NCI-H1694 treated with DMSO at 0.1 percent for 48 hours (cell line): ENCODE measurements at places on chromosomes 16 and 17.
A peak's percentile ranks its signal among the peaks of the same experiment; 100 is the strongest.

GRCh38 chr16:46889942-46890300, 5.8 kb downstream of the GPT2 start:
- DNase-seq, result no peak

GRCh38 chr17:75557075-75557851, 30.3 kb upstream of the MYO15B start:
- no peak for DNase-seq

- DNase-seq, result no peak
Measured at GRCh38 chr16:1708083-1708767, 2.2 kb downstream of the MAPK8IP3 start.

- no peak for DNase-seq
Measured at GRCh38 chr16:4283939-4284338, 11.1 kb upstream of the TFAP4 start.

DNA sequence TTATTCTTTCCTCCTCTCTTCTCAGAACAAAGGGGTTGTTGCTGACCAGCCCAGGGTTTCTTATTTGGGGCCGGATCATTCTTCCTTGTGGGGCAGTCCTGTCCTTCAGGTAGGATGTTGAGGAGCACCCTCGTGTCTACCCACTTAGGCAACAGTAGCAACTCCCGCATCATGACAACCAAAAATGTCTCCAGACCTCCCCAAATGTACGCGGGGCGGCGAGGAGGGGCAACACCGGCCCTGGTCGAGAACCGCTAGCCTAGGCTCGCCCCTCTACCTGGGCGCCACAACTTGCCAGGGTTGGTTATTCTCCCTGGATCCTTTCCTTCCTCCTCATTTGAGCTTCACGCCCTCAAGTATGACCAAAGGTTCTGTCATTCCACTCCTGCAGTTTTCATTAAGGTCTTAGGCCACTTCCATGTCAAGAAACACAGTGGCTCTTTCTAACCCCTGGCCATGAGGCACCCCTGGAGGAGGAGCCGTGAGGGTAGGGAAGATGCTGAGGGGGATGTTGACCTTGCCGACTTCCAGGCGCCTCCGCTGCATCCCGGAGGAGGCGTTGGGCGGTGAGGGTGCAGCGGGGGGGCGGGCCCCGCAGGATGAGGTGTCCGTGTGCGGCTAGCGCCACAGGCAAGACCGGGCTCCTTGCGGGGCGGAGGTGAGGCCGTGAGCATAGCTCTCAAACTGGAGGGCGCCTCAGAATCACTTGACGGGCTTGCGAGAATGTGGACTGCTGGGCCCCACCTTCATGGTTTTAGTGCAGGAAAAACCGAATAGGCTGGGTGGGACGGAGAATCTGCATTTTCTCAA, 712 bp upstream of the SPECC1 start:
- no peak for DNase-seq

DNA sequence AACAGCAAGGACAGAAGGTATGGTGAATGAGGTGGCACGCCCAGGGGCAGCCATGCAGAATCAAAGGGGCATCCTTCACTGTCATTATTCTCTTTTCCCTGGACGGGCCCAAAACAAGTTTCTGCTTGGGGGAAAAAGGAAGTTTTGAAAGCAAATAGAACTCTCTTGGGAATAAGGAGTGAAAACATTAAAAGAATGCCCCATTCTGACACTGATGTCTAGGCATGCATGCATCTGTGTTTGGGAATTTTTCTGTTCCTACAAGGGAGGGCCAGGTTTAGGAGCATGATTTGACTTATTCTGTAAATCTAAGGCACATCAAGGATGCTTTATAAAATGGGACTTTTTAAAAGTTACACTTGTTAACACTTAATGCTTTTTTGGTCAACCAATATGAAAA, 34.3 kb upstream of the SLC12A3 start:
- no peak for DNase-seq

DNA sequence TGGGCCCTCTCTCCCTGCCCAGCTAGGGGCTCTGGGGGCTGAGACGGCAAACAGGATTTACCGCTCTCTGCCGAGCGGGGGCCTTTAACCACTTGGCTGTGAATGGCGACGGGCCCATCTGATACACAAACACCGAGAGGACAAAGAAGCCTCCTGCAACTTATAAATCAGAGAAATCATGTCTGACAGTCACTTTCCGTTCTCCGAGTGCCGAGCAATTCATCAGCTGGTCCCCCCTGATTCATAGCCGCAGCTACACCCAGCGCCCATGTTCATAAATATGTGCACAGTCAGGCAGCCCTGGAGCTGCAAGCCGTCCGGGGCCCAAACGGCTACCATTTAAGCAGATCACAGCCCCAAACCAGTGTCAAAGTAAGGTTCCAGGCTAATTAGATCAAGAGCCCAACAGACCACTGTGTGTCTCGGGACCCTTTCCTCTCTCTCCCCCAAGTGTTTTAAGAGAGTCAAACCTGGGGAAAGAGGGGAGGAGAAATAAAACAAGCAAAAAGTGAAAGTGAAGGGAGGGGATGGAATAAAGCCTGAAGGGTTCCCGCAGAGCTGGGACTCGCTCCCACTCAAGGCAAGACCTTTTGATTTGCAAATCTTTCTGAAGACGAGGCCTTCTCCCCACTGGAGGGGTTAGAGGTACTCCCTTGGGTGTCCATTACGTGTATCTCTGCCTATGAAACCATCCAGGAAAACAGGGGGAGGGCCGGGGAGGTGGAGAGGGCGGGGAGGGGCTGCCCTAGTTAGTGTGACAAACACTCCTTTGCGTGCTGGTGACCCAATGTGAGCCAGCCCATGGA, 154.7 kb downstream of the C16orf78 start:
- no peak for DNase-seq

DNA sequence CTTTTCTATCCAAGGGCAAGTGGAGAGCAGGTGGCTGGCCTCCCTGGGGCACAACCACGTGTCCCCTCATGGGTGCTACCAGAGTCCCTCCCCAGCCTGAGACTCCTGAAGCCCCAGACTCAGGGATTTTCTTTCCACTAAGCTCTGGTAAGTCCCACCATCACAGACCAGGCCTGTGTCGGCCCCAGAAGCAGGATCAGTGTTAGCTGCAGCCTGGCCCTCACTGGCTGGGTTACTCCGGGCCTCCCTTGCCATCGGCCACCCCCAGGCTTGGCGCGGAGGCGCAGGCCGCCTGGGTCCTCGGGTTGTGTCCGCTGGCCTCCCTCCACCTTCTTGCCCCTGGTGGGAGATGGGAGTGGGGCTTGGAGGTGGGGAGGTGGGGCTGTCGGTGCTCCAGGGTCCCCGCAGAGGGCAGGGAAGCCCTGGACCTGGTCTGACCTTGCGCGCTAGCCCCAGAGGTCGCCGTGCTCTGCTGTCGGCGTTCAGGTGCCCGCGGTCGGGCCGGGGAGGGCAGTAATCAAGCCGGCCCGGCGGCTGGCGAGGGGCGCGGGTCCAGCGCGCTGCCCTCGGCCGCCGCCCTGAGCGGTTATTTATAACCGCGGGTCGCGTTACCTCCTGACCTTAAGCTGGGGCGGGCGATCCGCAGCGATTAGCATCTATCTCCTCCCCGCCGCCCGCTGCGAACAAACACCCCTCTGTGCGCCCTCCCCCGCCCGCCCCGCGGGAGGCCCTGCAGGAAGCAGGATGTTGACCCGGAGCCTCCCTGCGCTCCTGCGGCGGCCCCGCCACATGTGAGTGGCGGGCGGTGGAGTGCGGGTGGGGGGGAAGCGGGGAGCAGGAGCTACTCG, 78.1 kb upstream of the TOB1 start:
- no peak for DNase-seq

- no peak for DNase-seq
Measured at GRCh38 chr16:67763066-67763465, 43.3 kb downstream of the RANBP10 start.

DNA sequence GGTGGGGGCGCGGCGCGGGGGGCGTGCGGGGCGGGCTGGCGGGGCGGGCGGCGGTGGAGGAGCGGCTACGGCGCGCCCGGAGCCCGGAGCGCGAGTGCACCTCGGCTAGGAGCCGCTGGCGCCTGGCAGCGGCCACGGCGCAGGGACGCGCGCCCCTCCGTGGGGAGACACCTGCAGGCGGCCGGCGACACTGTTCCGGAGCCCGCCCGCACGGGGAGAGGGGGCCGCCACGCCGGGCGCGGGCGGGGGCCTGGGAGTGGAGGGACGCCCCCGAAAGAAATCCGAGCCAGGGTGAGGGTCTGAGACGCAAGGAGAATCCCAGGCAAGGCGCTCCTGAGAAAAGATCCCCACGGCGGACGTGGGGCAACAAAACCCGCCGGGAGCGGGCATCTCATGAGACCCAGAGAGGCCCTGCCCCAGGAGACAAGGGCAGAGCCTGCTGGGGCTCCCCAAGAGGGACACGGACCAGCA, at the start of gene GSG1L:
TSS of gene GSG1L (minus strand) at position 124 of the 471 bp plus-strand sequence. CDS start 290 bp downstream, outside the sequence.
- DNase-seq, result no peak

DNA sequence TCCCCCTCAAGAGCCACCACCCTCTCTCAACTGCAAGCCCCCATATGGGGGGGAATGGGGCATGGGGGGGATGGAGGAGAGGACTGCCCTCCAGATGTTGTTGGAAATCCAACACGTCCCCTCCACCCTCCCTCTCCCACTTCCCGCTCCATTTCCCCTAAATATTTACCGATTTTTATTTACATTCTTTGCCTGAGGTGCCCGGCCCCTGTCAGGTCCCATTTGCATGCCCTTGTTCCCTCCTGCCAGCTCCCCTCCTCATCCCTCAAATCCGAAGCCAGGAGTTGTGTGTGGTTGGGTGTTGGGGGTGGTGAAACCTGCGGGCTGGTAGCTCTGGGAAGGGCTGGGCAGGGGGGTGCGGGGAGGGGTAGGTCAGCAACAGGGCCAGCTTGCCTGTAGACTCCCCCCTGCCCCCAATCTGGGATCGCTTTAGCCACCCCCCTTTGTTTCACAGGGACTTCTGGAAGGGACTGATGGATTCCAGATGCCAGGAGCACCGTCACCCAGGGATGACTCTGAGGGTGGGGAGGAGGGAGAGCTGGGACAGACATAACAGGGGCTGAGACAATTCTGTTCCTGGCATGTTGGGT, 39.7 kb upstream of the NGFR start:
- DNase-seq, result no peak

- no peak for DNase-seq
Measured at GRCh38 chr17:5126719-5127488, 11.1 kb downstream of the USP6 start.

- peak; percentile 90 for DNase-seq
Measured at GRCh38 chr17:16589097-16589969, 20.3 kb upstream of the ZNF287 start.

- no peak for DNase-seq
Measured at GRCh38 chr16:78177987-78178386, 78.5 kb downstream of the WWOX start.

DNA sequence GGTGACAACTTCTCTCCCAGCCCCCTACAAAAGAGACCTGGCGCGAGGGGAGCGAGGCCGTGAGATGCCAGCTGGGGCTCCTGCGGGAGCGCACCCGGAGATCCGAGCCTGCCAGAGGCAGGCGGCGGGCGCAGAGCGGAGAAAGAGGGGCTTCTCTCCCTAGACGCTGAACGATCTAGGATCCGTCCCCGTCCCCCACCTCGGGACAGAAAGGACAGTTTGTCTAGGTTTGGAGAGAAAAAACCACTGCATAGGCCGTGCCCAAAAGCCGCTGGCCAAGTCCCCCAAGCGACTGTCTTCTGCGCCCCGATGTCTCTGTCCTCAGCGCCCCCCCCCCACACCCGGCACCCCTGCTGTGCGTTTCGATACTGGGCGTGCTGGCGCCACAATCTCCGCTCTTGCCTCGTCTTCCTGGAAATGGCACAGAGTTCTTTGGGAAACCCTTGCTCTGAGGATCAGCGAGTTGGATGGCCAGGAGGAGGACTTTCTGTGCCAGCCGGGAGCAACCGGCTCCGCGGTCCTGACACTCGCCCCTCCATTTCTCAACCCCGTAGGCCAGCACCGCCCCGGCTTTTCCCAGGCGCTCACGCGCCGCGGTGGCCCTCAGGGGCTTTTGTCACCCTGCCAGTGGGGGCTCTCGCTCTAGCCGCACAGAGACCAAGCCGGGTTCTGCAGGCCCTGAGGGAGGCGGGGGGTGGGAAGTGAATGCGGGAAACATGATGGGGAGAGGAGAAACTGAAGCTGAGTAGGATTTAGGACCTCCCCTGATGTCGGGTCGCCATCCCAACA, 1.0 kb downstream of the SSTR2 start:
- DNase-seq, result no peak

GRCh38 chr17:81494626-81495377, 17.8 kb downstream of the ACTG1 start:
- DNase-seq, result peak; percentile 79

DNA sequence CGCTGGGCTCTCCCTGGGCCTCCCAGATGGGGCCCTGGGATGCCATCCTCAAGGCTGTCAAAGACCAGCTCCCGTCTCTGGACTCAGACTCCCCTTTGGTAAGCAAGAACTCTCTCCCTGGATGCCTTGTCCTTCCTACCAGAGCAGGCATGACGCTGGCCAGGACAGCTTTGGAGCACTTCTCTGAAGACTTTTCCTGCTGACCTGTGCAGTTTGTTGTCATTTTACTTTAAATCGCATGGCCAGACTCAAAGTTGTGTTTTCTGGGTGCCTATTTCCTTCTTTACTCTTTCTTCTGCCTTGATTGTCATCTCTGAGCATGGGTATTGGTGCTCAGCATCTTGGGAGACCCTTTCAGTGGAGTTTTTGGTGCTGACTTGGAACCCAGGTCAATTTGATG, 2.2 kb downstream of the DNAAF8 start:
- no peak for DNase-seq

- no peak for DNase-seq
Measured at GRCh38 chr16:2990891-2991290, 10.6 kb upstream of the PKMYT1 start.

DNA sequence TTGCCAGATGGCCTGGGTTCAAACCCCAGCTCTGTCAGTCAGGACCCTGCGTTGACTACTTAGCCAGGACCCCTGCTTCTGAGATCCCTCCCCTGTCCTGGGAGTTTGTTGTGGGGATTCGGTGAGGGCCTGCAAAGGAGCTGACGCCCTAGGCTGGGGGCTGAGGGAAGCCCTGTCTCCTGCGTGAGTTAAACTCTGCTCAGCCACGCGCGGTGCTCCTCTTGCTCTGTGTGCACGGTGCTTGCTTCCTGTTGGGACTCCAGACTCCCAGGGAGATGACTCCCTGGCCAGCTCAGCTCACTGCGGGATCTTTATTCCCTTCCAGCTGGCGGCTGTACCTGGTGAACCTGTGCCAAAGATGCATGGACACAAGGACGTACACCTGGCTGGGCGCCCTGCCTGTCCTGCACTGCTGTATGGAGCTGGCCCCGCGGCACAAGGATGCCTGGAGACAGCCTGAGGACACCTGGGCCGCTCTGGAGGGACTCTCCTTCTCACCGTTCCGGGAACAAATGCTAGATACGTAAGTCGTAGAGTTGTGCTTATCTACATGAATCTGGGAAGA, 37.4 kb downstream of the RNF213 start:
- DNase-seq, result no peak

GRCh38 chr16:76913046-76913445, 277.9 kb upstream of the MON1B start:
- DNase-seq, result no peak

DNA sequence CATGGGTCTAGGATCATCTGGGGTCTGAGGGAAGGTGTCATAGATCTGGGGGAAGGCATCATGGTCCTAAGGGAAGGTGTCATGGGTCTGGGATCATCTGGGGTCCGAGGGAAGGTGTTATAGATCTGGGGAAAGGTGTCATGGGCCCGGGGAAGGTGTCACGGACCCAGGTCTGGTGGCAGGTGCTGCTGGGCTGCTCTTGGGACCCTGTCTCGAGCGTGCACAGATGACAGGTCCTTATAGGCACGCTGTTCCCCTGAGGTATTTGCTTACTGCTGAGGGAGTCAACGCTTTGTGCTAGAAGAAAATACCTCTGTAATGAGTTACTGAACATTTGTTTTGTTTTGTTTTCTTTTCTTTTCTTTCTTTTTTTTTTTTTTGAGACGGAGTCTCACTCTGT, 1.4 kb downstream of the RAB40C start:
- no peak for DNase-seq

- no peak for DNase-seq
Measured at GRCh38 chr17:80402959-80403358, 12.0 kb upstream of the ENDOV start.
